ENCODE measurements at places on chromosomes 6 and 20. TPM values are rescaled to one million over a fixed set of nuclear protein-coding genes. Genes with fewer than 3 reads are reported as not detected.

- peaks cover 6% of the 10 kb centered on the region for H3K4me1 ChIP-seq
- no peaks in the 10 kb centered on the region for H3K27me3 ChIP-seq
- DNase-seq, result peak; percentile 55
- H3K36me3 ChIP-seq, result peaks cover 20% of the 10 kb centered on the region
- H3K27ac ChIP-seq, result peak overlapping the region; percentile 98
Measured at GRCh38 chr6:28896505-28897368, 27.0 kb downstream of the TRIM27 start.

DNA sequence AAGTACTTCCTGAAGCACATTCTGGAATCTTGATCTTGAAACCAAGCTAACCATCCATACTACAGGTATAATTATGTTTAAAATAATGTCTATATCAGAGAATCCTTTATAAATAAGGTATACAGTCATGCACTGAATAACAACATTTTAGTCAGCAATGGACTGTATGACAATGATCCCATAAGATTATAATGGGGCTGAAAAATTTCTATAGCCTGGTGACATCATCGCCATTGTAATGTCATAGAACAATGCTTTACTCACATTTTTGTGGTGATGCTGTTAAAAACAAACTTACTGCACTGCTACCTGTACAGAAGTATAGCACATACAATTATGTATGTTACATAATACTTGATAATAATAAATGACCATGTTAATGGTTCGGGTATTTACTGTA is 31.8 kb downstream of the RNF146 start:
- H3K27ac ChIP-seq, result no peak overlapping the region
- H3K4me3 ChIP-seq, result no peak overlapping the region
- no peak for DNase-seq
- no peaks in the 10 kb centered on the region for H3K27me3 ChIP-seq

DNA sequence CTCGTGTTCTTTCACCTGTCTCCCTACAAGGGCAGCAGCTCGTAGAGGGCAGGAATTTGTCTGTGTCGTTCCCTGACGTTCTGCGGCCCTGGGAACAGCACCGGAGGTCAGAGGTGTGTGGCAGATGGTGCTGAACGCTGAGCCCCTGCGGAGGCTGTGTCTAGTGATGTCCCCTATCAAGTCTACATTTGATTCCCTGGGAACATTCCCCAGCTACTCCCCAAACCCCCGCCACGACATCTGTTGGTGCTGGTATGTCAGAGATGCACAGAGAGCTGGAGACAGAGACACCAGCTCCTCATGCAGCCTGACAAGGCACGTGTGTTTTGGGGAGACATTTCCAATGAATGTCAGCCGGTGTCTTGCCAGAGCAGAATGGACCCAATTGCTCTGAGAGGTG is 7.7 kb downstream of the PMEPA1 start:
- H3K36me3 ChIP-seq, result no peaks in the 10 kb centered on the region
- no peak overlapping the region for H3K27ac ChIP-seq
- no peaks in the 10 kb centered on the region for H3K27me3 ChIP-seq
- DNase-seq, result no peak
- peaks cover 3% of the 10 kb centered on the region for H3K4me1 ChIP-seq

DNA sequence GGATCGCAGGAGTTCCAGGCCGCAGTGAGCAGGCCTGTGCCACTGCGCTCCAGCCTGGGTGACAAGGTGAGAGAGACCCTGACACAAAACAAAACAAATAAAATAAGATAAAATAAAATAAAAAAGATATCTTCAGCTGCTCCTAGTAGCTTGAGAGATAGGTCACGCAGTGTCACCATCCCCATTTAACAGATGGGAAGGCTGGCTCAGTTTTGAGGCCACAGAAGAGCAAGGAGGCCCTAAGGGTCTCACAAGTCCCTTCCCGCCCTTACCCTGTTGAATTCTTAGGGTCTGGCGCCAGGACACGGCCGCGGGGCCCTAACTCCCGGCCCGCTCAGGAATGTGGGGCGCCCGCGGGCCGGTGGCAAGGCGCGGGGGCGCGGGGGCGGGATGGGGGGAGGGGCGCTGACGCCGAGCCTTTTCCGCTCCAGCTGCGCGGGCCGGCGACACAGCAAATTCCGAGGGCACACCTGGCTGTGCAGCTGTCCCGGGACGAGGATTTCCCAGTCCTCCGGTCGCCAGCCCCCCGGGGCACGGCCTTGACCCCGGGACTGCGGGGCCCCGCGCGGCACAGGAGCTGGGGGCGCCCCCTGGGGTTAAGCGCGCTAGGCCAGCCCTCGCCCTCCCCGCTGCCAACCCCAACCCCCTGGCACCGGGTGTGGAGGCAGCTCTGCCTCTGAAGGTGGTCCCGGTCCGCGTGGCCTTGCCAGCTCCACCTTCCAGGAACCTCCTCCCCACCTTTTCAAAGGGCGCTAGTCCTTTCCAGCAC is 10.3 kb upstream of the R3HDML start:
- H3K4me3 ChIP-seq, result peak overlapping the region; percentile 43
- no peak overlapping the region for H3K27ac ChIP-seq
- peaks cover 7% of the 10 kb centered on the region for H3K4me1 ChIP-seq
- peaks cover 22% of the 10 kb centered on the region for H3K27me3 ChIP-seq

DNA sequence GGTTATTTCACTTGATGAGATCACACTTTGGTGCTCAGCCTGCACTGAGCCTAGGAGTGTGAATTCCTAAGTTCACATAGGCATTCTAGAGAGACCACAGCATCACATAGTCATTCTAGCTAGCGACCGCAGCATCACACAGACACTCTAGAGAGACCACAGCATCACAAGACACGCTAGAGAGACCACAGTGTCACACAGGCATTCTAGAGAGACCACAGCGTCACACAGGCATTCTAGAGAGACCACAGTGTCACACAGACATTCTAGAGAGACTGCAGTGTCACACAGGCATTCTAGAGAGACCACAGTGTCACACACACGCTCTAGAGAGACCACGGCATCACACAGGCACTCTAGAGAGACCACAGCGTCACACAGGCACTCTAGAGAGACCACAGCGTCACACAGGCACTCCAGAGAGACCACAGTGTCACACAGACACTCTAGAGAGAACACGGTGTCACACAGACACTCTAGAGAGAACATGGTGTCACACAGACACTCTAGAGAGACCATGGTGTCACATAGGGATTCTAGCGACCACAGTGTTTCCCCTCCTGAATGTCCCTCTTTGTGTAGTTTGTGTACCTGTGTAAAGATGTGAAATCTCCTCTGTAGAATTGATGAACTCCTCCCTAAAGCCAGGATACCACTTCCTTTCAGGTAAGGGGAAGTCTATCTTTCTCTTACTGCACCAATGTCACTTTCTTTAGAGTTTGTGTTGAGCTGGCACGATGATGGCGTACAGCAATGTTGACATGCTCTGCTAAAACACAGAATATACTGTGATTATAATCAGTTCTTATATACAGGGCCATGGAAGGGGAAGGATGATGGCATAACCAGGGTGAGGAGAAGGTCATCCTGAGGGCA is 169.4 kb downstream of the ZDHHC14 start:
- H3K4me3 ChIP-seq, result no peak overlapping the region
- H3K4me1 ChIP-seq, result no peaks in the 10 kb centered on the region
- no peaks in the 10 kb centered on the region for H3K36me3 ChIP-seq

DNA sequence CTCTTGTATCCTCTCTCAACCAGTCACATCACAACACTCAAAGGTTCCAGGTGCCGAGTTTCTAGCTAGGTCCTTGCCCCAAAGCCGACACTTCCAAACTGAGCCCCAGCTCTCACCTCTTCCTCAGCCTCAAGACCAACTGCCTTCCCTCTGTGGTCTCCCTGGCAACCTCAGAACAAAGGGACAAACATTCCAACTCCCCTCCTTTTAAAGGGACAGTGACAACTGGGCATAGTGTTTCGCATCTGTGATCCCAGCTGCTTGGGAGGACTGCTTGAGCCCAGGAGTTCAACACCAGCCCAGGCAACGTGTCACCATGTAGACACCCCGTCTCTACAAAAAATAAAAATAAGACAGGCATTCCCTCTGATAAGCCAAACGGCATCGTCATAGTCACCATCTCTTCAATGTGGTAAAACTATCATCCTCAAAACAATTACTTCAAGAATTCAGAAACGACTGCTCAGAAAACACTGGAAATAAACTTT is 11.3 kb downstream of the DIDO1 start:
- peaks cover 84% of the 10 kb centered on the region for H3K4me1 ChIP-seq
- H3K27me3 ChIP-seq, result no peaks in the 10 kb centered on the region
- DNase-seq, result peak; percentile 58

DNA sequence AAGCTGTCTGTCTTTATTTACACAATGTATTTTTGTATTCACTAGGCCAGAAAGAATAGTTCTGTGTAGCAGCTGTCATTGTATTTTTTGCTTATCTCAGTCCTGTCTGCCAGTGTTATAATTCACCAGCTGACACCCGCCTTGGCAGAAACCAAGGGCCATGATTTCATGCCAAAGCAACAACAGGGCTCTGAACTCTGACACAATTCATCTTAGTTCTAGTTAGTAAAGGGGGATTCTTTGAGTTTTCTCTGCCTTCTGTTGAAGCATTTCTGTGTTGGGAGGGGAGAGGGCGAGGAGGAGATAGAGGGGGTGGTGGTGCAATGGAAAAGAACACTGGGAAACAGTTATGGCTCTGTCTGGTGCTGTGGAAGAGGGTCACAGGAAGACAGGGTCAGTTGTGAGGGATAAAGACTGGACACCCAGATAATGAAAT is 684.6 kb upstream of the MARCKS start:
- H3K4me1 ChIP-seq, result peaks cover 5% of the 10 kb centered on the region
- H3K4me3 ChIP-seq, result no peak overlapping the region
- peak; percentile 61 for DNase-seq
- H3K27me3 ChIP-seq, result no peaks in the 10 kb centered on the region
- H3K36me3 ChIP-seq, result no peaks in the 10 kb centered on the region
- H3K27ac ChIP-seq, result peak overlapping the region; percentile 50

- H3K4me1 ChIP-seq, result peaks cover 92% of the 10 kb centered on the region
- no peaks in the 10 kb centered on the region for H3K27me3 ChIP-seq
- DNase-seq, result no peak
- no peak overlapping the region for H3K27ac ChIP-seq
- no peak overlapping the region for H3K4me3 ChIP-seq
- H3K36me3 ChIP-seq, result peaks cover 43% of the 10 kb centered on the region
Measured at GRCh38 chr20:3925899-3926638, 36.9 kb downstream of the PANK2 start.

- H3K27me3 ChIP-seq, result peaks cover 10% of the 10 kb centered on the region
- H3K36me3 ChIP-seq, result no peaks in the 10 kb centered on the region
- peak overlapping the region; percentile 38 for H3K4me3 ChIP-seq
- peak overlapping the region; percentile 77 for H3K27ac ChIP-seq
- DNase-seq, result no peak
Measured at GRCh38 chr6:165988302-165988756, 179.3 kb downstream of the TBXT start.

The OR2H1 gene
- not detected for total RNA-seq

The SLC32A1 gene
- total RNA-seq, result not detected

The GPX5 gene
- not detected for total RNA-seq

DNA sequence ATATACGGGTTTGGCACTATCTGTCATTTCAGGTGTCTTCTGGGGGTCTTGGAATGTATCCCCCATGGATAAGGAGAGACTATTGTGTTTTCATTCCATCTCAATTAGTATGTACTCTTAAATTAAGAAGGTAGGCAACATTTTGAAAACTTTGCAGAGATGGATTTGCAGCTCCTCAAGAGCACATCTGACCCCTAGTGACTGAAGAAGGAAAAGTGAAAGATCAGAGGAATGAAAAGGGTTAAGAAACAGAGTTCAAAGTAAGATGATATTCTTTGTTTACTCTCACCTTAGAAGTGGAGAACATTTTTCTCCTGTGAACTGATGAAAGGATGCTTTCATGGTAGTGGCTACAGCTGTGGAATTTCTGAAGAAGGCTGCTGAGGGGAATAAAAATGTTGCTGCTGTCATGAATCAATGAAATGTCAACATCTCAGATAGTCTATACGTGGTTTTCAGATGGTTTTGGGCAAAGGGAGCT is 41.5 kb downstream of the SH3BGRL2 start:
- peaks cover 25% of the 10 kb centered on the region for H3K4me1 ChIP-seq
- no peak overlapping the region for H3K27ac ChIP-seq
- no peaks in the 10 kb centered on the region for H3K27me3 ChIP-seq
- no peaks in the 10 kb centered on the region for H3K36me3 ChIP-seq

DNA sequence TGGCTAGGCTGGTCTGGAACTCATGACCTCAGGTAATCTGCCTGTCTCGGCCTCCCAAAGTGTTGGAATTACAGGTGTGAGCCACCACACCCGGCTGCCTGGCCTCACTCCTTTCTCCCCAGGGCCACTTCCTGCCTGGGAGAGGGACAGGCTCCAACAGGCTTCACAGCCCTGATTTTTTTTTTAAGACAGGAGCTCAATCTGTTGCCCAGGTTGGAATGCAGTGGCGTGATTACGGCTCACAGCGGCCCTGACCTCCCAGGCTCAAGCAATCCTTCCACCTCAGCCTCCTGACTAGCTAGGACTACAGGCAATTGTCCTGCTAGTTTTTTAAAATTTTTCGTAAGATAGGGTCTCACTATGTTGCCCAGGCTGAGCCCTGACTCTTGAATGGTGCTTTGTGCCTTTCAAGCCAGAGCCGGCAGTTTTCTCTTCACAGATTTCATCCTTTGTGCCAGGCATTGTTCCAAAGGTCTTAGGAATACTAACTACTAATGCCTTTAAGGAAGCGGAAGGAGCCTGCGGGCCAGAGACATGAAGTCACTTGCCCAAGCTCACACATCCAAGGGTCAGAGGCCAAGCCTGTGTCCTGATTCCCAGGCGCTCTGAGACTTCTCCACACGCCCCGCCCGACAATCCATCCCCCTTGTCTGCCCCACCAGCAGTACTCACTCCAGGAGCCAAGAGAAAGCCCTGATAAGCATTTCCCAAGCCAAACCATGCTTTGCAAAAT is 19.2 kb downstream of the CAPN11 start:
- H3K36me3 ChIP-seq, result no peaks in the 10 kb centered on the region
- no peak overlapping the region for H3K4me3 ChIP-seq
- peaks cover 12% of the 10 kb centered on the region for H3K4me1 ChIP-seq
- H3K27ac ChIP-seq, result peak overlapping the region; percentile 52
- peak; percentile 72 for DNase-seq

DNA sequence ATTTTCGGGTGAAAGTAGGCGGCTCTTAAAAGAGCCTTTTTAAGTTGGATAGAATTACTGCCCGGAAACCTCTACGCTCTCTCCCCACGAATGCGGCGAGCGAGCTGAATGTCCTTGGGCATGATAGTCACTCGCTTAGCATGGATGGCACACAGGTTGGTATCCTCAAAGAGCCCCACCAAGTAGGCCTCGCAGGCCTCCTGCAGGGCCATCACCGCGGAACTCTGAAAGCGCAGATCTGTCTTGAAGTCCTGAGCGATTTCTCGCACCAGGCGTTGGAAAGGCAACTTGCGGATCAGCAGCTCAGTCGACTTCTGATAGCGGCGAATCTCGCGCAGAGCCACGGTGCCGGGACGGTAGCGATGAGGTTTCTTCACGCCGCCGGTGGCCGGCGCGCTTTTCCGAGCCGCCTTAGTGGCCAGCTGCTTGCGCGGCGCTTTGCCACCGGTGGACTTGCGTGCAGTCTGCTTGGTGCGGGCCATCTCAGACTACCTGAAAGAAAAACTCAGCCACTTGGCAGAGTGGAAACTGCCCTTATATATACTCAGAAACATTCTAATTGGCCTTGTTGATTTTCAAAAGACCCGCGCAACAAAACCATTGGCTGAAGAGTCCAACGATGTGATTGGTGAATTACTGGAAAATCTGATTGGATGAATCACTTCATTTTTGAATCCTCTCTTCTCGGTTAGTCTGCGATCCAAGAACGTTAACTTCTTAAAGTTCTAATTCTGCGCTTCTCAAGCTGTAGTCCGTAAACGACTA is 93.9 kb upstream of the BTN3A2 start:
- H3K4me1 ChIP-seq, result peaks cover 18% of the 10 kb centered on the region
- H3K4me3 ChIP-seq, result peak overlapping the region; percentile 53
- H3K27me3 ChIP-seq, result peaks cover 68% of the 10 kb centered on the region
- no peak overlapping the region for H3K27ac ChIP-seq
- H3K36me3 ChIP-seq, result no peaks in the 10 kb centered on the region

Data from heart right ventricle (tissue), 16 donors.